ENCODE measurements at places on chromosomes 6 and 20.

- DNase-seq = no peak
Observed at GRCh38 chr6:75116946-75117345, 88.9 kb downstream of the COL12A1 start.

- no peak for DNase-seq
Observed at GRCh38 chr6:143734641-143735063, 56.9 kb downstream of the PHACTR2 start.

- DNase-seq = no peak
Observed at GRCh38 chr6:85169189-85169588, 280.7 kb upstream of the NT5E start.

DNA sequence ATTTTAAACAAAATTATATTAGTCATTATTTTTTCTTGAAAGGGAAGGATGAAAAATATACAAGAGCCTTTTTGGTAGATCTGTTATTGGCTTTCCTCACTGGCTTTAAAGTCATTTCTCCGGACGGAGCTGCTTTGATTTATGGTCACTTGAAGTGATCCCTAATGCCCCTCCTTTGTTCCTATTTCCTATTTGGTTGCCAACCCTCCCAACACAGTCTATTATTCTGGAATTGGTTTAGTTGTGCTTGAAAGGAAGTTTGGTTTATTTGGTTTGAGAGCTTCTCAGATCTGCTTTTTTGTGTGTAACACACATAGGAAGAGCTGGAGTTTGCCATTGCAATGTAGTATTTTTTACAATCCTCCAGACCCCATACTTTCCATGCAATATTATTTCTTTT lies 347.9 kb downstream of the RFPL4B start:
- DNase-seq = no peak

DNA sequence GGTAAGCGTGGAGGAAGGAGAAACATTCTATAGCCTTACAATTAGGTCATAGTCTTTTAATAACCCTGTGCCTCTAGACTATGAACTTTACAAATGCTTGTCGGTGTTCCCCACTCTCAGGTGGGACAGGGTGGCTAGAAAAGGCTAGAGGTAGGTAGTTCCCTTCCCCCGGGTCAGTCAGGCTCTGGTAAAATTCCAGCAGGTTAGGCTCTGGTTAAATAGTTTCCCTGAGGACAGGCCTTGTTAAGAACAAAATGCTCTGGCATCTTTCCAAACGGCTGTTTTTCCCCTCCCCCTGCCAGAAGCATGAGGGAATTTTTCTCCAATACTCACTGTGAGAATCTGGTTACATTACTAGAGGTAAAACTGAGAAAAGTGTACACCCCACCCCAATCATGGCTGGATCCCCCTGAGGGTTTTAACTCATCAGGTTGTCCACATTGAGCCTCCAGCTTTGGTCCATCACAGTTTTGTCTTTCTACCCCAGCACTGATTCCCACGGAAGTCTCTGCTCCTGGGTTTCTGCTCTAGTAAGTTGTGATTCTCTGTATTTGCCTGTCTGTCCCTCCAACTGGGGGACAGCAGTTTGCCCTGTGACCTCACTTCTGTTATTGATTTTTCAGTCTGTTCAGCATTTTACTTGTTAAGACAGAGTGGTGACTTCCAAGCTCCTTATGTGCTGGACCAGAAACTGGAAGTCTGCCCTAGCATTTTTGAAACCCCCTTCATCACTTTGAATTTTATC lies 84.7 kb upstream of the ADGRF1 start:
- DNase-seq = no peak

GRCh38 chr20:23265226-23265625 lies 85.4 kb upstream of the NXT1 start:
- DNase-seq = no peak

DNA sequence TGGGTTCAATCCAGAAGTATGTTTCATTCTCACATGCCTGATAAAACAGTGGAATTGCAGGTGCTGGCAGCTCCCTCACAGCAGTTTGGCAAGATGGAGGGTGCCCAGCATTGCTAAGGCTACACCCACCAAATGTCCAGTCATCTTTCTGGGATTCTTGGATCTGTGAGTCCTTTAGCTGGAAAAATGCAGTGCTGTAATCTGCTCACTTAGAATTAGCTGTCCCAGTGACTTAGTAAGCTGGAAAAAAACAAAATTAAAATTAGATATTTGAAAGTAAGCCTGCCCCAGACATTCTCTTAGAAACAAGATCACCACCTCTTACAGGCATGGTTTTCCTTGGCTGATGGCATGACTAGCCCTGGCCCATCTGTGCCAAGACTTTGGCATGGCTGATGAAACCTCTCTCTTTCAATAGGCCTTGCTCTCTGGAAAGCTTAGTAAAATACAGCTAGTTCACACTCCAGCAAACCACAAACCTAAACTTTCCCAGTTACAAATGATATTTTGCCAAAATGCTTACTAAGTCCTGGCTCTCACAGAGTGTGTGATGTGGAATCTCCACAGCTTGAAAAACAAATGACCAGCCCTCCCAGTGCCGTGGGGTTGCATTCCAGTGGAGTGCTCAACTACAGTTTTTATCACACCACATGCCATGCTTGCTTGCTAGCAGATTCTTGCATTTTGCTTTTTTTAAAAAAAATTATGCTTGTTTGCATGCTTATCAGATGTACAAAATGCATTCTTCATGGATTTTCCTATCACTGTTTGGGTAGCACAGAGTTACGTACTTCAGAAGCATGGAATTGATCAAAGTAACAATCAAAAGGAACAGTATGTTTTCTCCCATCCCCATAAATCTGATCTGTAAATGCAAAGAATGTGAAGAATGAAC lies 261.5 kb downstream of the EYA4 start:
- no peak for DNase-seq

DNA sequence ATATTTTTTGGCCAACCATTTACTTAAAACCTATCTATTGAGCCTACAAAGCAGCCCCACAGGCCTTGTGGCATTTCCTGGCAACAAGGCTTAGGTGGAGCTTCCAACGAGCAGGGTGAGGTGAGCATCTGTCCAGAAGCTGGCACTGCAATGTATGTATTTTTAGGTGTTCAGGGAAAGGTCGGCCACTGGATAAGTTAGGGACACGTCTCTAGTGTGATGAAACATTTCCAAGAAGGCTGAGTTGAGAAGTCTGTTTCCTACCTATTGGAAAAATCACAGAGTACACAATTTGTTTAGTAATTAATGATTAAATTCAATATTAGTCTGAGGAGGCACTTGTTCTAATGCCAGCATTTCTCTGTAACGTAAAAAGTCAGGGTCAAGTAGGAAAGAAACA lies 17.8 kb upstream of the RCAN2 start:
- no peak for DNase-seq

GRCh38 chr6:163984124-163984936 lies 569.8 kb downstream of the QKI start:
- no peak for DNase-seq
